Effector memory CD4-positive, alpha-beta T cell (primary cell): ENCODE measurements at places on chromosomes 12 and 14.

GRCh38 chr12:60415351-60415750 lies 819.5 kb downstream of the SLC16A7 start:
- no peak for DNase-seq

- DNase-seq: no peak
Observed at GRCh38 chr14:22465201-22465840, 123.7 kb downstream of the DAD1 start.

- DNase-seq: no peak
Observed at GRCh38 chr12:115088328-115088994, 404.5 kb upstream of the TBX3 start.

- DNase-seq: no peak
Observed at GRCh38 chr12:41988715-41989114, 156.0 kb downstream of the GXYLT1 start.

- no peak for DNase-seq
Observed at GRCh38 chr14:77071938-77072388, 26.1 kb upstream of the CIPC start.
